ENCODE measurements at places on chromosomes 2 and 18. TPM values are rescaled to one million over a fixed set of nuclear protein-coding genes. Genes with fewer than 3 reads are reported as not detected.

Gene NCKAP5
- 28.7 TPM for total RNA-seq

- DNase-seq, result no peak
These were observed at the start of gene TMEM163 for GRCh38 chr2:134718817-134719814. TMEM163 (minus strand) TSS chr2:134719000.

DNA sequence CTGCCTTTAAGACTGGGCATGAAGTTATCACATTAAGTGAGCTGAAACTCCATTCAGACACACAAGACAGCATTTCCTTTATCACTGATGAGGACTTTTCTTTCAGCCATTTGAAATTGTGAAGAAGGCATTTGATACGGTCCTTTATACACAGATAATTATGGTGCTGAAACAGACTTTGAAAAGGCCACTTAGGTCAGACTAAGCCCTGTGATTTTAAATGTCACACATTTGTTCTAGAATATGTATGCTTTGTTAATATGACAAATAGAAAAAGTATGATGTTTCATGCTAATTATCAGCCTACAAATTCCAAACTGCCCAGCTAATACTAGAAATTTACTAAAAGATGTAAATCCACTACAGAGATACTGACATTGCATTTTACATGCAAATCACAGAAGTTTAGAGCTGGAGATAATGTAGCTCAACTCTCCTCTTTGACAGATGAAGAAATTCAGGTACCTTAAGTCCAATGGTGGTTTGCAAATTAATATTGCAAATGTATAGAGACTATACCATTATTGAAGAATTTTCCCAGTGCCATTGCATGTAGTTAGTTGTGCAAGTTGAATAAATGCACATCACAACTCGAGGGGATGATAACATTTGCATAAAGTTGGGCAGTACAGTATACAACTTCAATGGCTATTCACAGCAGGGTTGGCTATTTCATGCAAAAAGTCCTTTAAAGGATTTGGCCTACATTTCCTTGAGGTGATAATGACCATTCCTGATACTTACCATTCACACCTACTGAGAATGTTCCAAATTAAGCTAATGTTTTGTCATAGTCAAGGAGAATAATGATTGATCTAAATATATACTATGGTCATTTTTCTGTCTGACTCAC, 175.2 kb downstream of the UPP2 start:
- DNase-seq, result no peak

- no peak for DNase-seq
These were observed 9.5 kb downstream of the CEBPZOS start for GRCh38 chr2:37205689-37206341.

DNA sequence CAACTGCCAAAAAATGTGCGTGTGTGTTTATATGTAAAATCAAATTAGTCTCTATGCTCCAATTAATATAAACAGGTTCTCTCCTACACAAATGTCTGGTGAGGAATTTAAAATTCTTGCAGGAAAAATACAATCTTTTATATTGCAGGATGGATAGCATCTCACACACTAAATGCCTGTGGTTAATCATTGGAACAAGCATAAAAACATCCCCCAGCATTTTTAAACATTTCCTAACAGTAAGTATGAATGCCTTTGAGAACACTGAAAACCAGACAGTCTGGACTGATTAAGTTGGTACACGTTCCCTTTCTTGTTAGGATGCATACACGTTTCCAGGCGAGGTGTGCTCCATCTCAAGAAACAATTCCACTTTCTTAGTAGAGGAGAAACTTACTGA, 29.9 kb upstream of the PDE1A start:
- peak; percentile 67 for DNase-seq

DNA sequence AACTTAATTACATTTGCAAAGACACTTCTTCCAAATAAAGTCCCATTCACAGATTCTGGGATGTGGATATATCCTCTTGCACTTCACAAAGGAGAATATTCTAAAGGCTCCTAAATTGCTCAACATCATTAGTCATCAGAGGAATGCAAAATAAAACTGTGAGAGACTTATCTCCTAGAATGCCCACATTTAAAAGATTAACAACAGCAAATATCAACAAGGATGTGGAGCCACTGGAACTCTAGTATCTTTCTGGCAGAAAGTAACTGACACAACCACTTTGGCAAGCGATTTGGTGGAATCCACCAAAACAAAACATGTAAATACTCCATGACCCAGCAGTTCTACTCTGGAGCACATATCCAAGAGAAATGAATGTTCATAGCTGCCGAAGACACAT, 4.6 kb downstream of the NEU2 start:
- DNase-seq, result peak; percentile 93

Gene ATOH8
- 9.1 TPM for total RNA-seq

DNA sequence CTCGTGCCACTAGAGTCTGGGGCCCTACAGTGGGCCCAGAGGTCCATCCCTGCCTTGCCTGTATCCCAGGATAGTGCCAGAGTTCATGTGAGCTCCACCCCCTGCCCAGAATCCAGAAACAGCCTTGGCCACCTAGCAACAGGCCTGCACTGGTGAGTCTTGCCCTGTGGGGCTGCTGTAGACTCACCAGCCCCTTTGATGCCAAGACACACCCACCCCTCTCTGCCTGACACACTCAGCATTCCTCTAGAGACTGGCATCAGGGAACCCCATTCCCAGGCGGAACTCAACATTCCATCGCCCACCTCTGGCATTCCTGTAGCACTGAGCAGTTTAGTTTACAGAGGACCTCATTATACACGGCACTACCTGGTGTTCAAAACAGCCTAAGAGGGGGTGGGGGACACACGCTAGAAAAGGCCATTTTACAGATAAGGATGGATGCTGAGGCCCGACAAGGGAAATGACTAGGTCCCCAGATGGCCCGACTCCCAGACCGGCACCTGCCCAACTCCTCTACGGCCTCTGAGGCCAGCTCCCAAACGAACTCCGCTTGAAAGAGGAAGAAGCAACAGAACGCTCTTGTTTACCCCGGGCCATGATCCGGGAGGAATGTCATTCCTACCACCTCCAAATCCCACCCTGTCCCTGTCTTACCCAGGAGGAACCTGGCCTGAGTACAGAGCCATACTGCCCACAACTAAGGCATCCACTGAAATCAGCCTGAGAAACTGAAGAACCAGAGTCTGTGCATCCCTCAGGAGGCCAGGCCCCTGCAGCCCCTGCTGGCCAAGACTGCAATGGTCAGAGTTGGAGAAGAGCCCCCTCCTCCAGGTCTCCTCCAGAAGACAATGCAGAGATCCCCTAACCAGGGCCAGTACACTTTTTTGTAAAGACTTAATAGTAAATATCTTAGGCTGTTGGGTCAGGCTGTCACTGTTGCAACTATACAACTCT, 180.2 kb downstream of the TNS1 start:
- DNase-seq, result no peak

Gene NETO1
- 0.64 TPM for total RNA-seq
